ENCODE measurements at places on chromosomes 12 and 14.

DNA sequence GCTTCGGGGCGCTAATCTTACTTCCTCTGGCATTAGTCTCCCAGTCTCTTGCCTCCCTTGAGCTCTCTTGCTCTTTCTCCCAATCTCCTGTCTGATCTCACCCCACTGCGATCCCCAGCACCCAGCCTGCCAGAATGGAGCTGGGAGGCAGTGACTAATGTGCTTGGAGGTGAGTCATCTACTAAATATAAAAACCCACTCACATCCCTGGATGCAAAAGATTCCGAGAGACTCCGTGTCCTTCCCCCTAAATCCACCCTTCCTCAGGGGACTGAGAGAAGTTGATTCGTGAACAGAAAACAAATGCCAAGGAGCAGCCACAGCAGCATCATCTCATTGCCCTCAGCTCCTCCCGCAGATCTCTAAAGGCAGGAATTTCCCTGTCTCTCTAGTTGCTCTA, 45.7 kb upstream of the KCNA5 start:
- DNase-seq, result peak; percentile 52

DNA sequence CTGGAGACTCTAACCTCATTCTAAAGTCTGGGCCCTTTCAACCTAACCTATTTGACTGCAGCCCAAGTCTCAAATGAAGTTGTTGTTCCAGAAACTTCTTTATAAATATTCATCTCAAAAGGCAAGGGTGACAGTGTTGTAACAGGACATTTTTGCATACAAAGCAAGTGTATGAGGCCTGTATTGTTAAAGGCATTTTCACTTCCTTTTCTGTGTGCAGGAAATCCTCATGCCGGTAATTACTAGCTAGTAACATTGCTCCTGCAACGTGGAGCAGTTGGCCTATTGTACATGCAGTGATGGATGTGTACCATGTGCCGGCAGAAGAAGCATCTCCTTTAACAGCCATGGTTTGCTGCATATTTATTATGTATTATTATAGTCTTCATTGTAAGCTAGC, 156.5 kb upstream of the RMST start:
- DNase-seq, result no peak

- no peak for DNase-seq
These were observed 36.8 kb downstream of the EAPP start for GRCh38 chr14:34502545-34503225.

- no peak for DNase-seq
These were observed 1077.2 kb downstream of the VRK1 start for GRCh38 chr14:97874394-97874793.

- no peak for DNase-seq
These were observed 275.9 kb downstream of the FBXL14 start for GRCh38 chr12:1318327-1319031.

GRCh38 chr12:78712834-78713481, 151.6 kb upstream of the SYT1 start:
- no peak for DNase-seq

All from posterior cingulate gyrus (tissue), 11 donors.